Gastrocnemius medialis (tissue), 4 donors: ENCODE measurements at places on chromosomes 2 and 18. TPM values are rescaled to one million over a fixed set of nuclear protein-coding genes. Genes with fewer than 3 reads are reported as not detected.

- peak overlapping the region; percentile 50 for H3K27ac ChIP-seq
- H3K27me3 ChIP-seq, result no peaks in the 10 kb centered on the region
- H3K4me1 ChIP-seq, result peaks cover 16% of the 10 kb centered on the region
Observed at GRCh38 chr2:240579771-240580614, 6.5 kb upstream of the CAPN10 start.

DNA sequence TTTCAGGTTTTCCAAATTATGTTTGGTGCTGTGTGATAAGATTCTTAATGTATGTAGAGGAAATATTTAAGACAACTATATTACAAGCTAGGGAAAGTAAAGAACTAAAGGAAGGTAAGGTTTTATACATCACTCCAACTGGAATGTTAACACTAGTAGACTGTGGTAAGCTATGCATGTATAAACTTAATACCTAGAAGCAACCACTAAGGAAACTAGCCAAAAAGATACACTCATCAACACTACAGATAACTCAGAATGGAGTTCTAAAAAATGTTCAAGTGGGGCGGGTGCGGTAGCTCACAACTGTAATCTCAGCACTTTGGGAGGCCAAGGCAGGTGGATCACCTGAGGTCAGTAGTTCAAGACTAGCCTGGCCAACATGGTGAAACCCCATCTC is 37.8 kb upstream of the MALL start:
- no peaks in the 10 kb centered on the region for H3K4me1 ChIP-seq
- DNase-seq, result no peak
- no peak overlapping the region for H3K4me3 ChIP-seq
- no peaks in the 10 kb centered on the region for H3K27me3 ChIP-seq
- H3K27ac ChIP-seq, result no peak overlapping the region
- H3K36me3 ChIP-seq, result peaks cover 31% of the 10 kb centered on the region

GRCh38 chr2:28102455-28102874 is 211.9 kb downstream of the BABAM2 start:
- H3K27me3 ChIP-seq, result no peaks in the 10 kb centered on the region
- DNase-seq, result no peak
- no peaks in the 10 kb centered on the region for H3K36me3 ChIP-seq
- H3K27ac ChIP-seq, result peak overlapping the region; percentile 79
- H3K4me1 ChIP-seq, result peaks cover 43% of the 10 kb centered on the region
- no peak overlapping the region for H3K4me3 ChIP-seq

Gene LOXL3
- 1.3 TPM for total RNA-seq

Gene SERPINB11
- not detected for total RNA-seq

Gene PROKR1
- 0.10 TPM for total RNA-seq

DNA sequence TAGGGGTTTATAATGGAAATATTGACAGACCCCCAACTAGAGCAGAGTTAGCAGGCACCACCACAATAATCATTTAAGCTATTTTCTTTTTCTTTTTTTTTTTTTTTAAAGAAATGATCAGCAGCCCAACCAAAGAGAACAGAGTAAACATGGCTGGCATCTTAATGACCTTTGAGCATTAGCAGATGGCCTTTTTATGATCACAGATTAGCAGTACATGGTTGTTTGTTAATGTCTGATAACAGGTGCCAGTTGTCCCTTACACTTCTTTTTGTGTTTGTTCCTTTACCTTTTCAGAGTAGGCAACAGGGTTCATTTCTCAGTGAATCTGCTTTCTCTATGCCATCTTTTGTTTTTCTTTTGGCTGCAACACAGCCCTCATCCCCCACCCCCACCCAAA is 747.0 kb downstream of the BCL11A start:
- no peak overlapping the region for H3K4me3 ChIP-seq
- H3K27me3 ChIP-seq, result no peaks in the 10 kb centered on the region
- H3K36me3 ChIP-seq, result no peaks in the 10 kb centered on the region
- DNase-seq, result no peak

Gene CCBE1
- total RNA-seq, result 0.71 TPM

GRCh38 chr2:107808959-107809358 is 17.7 kb upstream of the RGPD4 start:
- peak overlapping the region; percentile 35 for H3K27ac ChIP-seq
- H3K36me3 ChIP-seq, result no peaks in the 10 kb centered on the region
- peak; percentile 47 for DNase-seq
- no peak overlapping the region for H3K4me3 ChIP-seq

Gene ASB18
- not detected for total RNA-seq

DNA sequence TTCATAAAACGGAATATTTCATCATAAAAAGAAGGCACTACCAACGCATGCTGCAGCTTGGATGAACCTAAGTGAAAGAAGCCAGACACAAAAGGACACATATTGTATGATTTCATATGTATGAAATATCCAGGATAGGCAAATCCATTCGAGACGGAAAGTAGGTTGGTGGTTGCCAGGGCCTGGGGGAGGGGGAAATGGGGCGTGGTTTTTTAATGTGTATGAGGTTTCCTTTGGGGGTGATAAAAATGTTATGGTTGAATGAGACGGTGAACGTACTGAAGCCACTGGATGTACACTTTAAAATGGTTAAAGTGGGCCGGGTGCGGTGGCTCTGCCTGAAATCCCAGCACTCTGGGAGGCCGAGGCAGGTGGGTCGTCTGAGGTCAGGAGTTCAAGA is 20.0 kb upstream of the SPATA3 start:
- no peak for DNase-seq
- H3K36me3 ChIP-seq, result no peaks in the 10 kb centered on the region
- H3K4me3 ChIP-seq, result no peak overlapping the region
- H3K4me1 ChIP-seq, result no peaks in the 10 kb centered on the region

GRCh38 chr2:206988884-206989283 is 49.6 kb downstream of the CPO start:
- H3K4me3 ChIP-seq, result no peak overlapping the region
- DNase-seq, result no peak
- no peaks in the 10 kb centered on the region for H3K4me1 ChIP-seq
- no peaks in the 10 kb centered on the region for H3K27me3 ChIP-seq

Gene IL36B
- total RNA-seq, result not detected

DNA sequence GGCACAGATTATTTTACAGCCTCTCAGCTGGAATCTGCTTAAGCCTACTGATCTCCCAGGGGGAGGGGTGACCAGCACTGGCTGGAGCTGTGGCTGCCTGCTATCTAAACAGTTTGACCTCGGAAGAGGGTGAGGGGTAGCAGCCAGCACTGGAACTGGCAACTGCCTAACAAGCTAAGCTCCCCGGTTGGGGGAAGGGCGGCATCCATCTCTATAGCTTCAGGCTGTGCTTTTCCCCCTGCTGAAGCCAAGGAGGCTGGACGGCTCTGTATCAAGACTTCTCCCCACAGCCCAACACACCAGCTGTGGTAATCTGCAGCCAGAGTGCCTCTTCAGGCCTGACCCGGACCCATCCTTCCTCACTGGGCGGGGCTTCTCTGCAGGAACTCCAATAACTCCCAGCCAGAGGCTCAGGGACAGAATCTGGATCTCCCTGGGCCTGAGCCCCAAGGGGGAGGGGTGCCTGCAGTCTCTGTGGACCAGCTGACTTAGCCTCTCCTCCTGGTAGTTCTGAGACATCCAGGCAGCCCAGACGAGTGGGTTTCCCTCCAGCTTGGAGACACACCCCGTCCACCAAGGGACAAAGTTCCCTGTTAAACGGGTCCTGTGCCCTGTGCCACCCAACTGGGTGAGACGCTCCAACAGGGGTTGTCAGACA is 560.2 kb downstream of the LRP1B start:
- H3K4me3 ChIP-seq, result no peak overlapping the region
- no peak for DNase-seq
- H3K27me3 ChIP-seq, result no peaks in the 10 kb centered on the region
- no peak overlapping the region for H3K27ac ChIP-seq
- no peaks in the 10 kb centered on the region for H3K4me1 ChIP-seq
- H3K36me3 ChIP-seq, result no peaks in the 10 kb centered on the region

- no peaks in the 10 kb centered on the region for H3K4me1 ChIP-seq
- no peak overlapping the region for H3K4me3 ChIP-seq
- H3K27ac ChIP-seq, result no peak overlapping the region
- no peaks in the 10 kb centered on the region for H3K36me3 ChIP-seq
Observed at GRCh38 chr2:152242787-152243472, 67.4 kb upstream of the STAM2 start.

Gene FAP
- total RNA-seq, result 7.0 TPM

- H3K4me3 ChIP-seq, result peak overlapping the region; percentile 88
- H3K27me3 ChIP-seq, result no peaks in the 10 kb centered on the region
- H3K27ac ChIP-seq, result peak overlapping the region; percentile 93
- DNase-seq, result no peak
- no peaks in the 10 kb centered on the region for H3K36me3 ChIP-seq
Observed at GRCh38 chr18:24270358-24270936, 127.2 kb downstream of the OSBPL1A start.

Gene LOXHD1
- not detected for total RNA-seq

DNA sequence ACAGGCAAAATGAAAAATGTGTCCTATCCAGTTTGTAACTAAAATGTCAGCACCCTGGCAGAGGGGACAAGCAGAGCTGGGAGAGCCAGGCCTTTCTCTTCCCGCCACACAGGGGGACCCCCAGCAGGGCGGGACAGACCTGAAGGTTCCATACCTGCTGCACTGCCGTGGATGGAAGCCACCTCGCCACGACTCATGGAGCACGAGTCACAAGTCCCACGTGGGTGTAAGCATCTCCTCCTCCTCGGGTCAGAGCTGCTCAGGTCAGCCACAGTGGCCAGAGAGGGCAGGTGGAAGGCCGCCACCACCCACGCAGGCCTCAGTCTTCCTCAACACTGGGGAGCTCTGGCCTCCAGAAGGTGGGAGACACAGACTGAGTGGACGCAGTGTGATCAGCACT is 21.0 kb downstream of the C1QL2 start:
- no peaks in the 10 kb centered on the region for H3K4me1 ChIP-seq
- peaks cover 5% of the 10 kb centered on the region for H3K27me3 ChIP-seq
- no peak overlapping the region for H3K27ac ChIP-seq
- no peak for DNase-seq
- no peaks in the 10 kb centered on the region for H3K36me3 ChIP-seq

Gene MC5R
- total RNA-seq, result not detected

GRCh38 chr2:239363946-239364637 is 36.7 kb downstream of the HDAC4 start:
- H3K36me3 ChIP-seq, result no peaks in the 10 kb centered on the region
- H3K27me3 ChIP-seq, result no peaks in the 10 kb centered on the region
- no peak overlapping the region for H3K27ac ChIP-seq
- peaks cover 14% of the 10 kb centered on the region for H3K4me1 ChIP-seq
- H3K4me3 ChIP-seq, result no peak overlapping the region

Gene RFX8
- 0.27 TPM for total RNA-seq

Gene CDKL4
- total RNA-seq, result 0.36 TPM

DNA sequence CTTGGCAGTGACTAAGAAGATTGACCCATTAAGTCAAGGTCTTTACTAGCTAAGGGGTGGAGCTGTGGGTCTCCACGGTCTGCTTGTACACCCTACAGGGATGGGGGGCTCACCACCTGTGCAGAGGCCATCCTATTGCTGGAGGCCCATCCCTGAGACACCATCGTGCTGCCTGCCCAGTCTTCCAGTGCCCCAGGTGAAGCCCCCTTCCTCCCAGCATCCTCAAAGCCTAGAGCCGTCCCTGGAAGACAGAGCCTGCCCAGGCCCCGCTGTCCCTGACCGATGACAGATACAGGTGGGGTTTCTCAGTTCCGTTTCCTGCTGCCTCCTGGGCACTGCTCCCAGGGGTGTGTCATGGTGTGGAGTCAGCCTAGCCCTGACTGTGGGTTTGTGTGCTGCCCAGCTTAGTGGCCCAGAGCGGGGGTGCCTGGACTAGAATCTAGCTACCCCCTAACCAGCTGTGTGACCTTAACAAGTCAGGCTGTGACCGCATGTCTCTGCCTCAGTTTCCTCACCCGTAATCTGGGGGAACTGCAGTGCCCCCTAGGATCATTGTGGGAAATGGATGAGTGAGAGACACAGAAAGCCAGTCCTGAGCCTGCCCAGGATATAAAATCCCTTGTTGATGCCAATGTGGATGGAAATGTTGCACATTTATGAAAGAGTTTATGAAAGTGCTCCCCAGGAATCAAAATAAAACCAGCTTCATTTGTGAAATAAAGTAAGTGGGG is 2.0 kb downstream of the OTOS start:
- no peaks in the 10 kb centered on the region for H3K36me3 ChIP-seq
- no peak overlapping the region for H3K4me3 ChIP-seq
- DNase-seq, result no peak
- H3K27ac ChIP-seq, result no peak overlapping the region

Gene CAPN14
- total RNA-seq, result not detected

- H3K36me3 ChIP-seq, result no peaks in the 10 kb centered on the region
- no peak overlapping the region for H3K4me3 ChIP-seq
- no peak for DNase-seq
Observed at GRCh38 chr2:228048838-228049490, 132.5 kb downstream of the SPHKAP start.

Gene ANKRD62
- not detected for total RNA-seq

Gene CREG2
- not detected for total RNA-seq
